ENCODE measurements at places on chromosomes 13 and 19. TPM values are rescaled to one million over a fixed set of nuclear protein-coding genes. Genes with fewer than 3 reads are reported as not detected.

ACER1 gene
- total RNA-seq = not detected

CEACAM8 gene
- total RNA-seq = not detected

FLT3LG gene
- 4.3 TPM for total RNA-seq

JUNB gene
- 320 TPM for total RNA-seq

PRSS57 gene
- not detected for total RNA-seq

NAPA gene
- 82.4 TPM for total RNA-seq

GRCh38 chr13:89267734-89268133 lies 1596.6 kb downstream of the SLITRK5 start:
- no peak overlapping the region for H3K27ac ChIP-seq
- DNase-seq = no peak

DNA sequence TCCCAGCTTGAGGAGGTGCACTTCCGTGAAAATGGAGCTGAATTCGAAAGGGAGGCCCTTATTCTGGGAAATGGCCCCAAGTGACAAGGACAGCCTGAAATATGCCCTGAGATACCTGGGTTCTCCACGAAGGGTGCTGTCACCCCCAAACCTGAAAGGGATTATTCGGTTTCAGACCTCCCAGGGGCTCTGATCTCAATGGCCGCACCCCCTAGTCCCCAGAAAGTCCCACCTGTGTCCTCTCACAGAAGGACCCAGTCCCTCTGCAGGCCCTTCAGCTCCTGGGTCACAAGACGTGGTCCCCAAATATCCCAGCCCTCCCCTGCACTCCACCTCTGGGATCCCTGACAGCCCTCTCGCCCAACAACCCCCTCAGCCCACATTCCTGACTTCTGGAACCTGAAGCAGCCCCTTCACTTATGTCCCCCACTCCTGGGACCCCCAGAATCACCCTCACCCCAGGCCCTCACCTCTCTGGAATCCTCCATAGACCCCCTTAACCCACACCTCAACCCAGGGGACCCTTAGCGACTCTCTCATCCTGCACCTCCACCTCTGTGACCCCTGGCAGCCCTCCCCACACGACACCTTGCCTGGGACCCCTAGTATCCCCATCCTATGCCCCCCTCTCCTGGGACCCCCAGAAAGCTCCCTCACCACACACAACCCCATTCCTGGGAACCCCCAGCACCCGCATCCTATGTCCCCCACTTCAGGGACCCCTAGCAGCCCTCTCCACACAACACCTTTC lies 606 bp downstream of the SYNGR4 start:
- peak overlapping the region; percentile 70 for H3K4me3 ChIP-seq
- H3K4me1 ChIP-seq = no peaks in the 10 kb centered on the region
- no peaks in the 10 kb centered on the region for H3K36me3 ChIP-seq
- H3K27ac ChIP-seq = peak overlapping the region; percentile 95
- H3K27me3 ChIP-seq = no peaks in the 10 kb centered on the region

DNA sequence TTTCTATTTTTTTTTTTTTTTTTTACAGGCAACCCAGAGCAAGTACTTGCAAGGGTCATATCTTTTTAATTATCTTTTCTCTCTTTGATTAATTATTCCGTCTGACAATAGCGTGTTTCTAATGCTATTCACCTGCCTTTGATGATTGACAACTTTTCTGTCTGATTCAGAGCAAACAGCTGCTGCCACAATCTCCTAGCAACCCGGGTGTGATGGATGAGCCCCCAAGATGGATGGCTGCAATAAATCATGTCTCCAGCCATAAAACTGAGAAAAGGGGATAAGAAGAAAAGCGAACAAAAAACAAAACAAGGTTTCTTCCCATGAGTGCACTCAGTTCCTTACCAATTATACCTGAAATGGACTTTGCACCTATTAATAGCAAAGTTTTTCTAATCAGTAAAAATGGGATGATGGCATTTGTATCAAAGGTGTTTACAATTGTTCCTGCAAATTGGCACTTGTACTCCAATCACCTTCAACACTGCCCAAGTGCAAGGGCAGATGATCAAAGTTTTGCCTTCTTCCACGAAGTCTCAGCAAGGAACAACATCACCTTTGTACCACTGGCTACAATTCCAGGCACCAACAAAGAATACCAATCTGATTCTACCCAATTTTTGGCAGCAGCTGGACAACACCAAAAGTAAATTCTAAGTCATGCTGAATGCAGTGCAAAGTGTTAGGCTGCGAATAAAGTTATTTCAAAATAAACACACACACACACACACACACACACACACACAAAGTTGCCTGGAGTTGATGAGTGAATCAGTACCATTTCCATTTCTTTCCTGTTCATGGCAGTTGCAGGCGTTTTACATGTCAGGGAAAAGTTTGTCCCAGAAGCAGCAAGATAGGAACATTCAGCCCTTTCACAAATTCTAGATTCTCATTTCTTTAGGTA lies 12.0 kb downstream of the TSHZ3 start:
- no peak overlapping the region for H3K4me3 ChIP-seq
- H3K27ac ChIP-seq = peak overlapping the region; percentile 3
- DNase-seq = no peak
- H3K27me3 ChIP-seq = no peaks in the 10 kb centered on the region
- no peaks in the 10 kb centered on the region for H3K36me3 ChIP-seq

DNA sequence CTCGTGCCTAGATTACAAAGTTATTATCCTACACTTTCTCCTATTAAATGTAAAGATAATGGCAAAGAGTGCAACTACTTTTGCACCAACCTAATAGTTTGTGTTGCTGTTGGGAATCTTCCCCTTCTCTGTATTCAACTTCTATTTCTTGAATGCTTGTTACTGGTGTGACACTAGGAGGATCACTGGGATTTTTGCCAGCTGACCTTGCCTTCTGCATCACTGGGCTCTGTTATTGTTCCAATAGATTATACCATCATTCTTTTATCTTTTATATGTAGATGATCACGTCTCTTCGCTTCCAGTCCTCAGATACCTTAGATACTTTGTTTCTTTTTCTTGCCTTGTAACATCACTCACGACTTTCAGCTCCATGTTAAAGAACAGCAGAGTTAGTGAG lies 3.5 kb upstream of the OR10H4 start:
- H3K27ac ChIP-seq = no peak overlapping the region
- no peak overlapping the region for H3K4me3 ChIP-seq
- no peaks in the 10 kb centered on the region for H3K36me3 ChIP-seq
- H3K27me3 ChIP-seq = no peaks in the 10 kb centered on the region
- DNase-seq = no peak

DNA sequence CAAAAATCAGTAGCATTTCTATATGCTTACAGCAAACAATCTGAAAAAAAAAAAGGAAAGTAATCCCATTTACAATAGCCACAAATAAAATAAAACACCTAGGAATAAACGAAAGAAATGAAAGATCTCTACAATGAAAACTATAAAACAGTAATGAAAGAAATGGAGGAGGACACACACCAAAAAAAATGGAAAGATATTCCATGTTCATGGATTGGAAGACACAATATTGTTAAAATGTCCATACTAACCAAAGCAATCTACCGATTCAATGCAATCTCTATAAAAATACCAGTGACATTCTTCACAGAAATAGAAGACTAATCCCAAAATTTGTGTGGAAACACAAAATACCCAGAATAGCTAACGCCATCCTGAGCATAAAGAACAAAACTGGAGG lies 4.7 kb downstream of the FCGBP start:
- H3K27ac ChIP-seq = no peak overlapping the region
- no peaks in the 10 kb centered on the region for H3K36me3 ChIP-seq
- no peak overlapping the region for H3K4me3 ChIP-seq
- no peaks in the 10 kb centered on the region for H3K27me3 ChIP-seq

- H3K36me3 ChIP-seq = no peaks in the 10 kb centered on the region
- H3K27ac ChIP-seq = no peak overlapping the region
- no peaks in the 10 kb centered on the region for H3K4me1 ChIP-seq
- DNase-seq = no peak
Measured at GRCh38 chr13:51502153-51502651, 49.4 kb upstream of the INTS6 start.

DNA sequence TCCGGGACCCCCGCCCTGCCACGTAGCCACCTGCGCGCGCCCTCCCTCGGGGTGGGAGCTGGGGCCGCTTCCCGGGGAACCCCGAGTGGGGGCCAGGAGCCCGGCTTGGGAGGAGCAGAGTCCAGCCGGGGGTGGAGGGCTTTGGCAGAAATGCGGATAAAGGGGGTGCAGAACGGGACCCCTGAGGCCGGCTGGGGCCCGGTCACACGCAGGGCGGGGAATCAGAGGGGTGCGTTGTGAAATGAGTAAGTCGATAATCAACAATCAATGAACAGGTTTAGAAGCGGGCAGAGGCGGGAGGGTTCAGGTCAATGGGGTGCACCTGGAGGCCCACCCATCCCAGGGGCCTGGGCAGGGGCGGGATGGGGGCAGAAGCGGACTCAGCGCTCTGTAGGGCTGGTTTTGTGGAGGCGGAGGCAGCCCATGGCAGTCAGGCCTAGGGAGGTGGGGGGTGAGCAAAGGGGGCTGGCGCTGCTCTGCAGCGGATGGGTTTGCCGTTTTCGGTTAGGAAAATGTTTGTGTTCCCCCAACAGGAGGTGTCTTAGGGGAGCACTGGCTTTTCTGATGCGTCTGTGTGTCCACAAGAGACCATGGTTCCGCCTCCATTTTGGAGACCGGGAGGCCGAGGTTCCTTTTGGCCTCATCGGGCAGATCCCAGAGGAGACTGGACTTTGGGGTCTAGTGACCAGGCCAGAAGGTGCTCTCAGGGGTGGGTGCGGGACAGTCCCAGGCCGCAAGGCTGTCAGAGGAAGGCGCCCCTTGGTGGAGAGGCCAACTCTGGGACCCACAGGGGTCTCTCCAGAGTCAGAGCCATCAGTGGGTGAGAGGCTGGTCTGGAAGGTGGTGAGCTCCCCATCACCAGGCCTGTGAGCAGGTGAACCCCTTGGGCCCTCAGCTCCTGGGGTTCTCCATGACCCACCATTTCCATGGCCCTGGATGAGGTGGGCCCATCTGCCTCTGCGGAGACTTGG lies 683 bp upstream of the DIRAS1 start:
- peaks cover 4% of the 10 kb centered on the region for H3K27me3 ChIP-seq
- H3K4me1 ChIP-seq = no peaks in the 10 kb centered on the region
- H3K27ac ChIP-seq = no peak overlapping the region
- no peaks in the 10 kb centered on the region for H3K36me3 ChIP-seq
- DNase-seq = no peak

GRCh38 chr13:51036418-51036817 lies 74.7 kb downstream of the C13orf42 start:
- no peak for DNase-seq
- no peaks in the 10 kb centered on the region for H3K4me1 ChIP-seq
- H3K27me3 ChIP-seq = no peaks in the 10 kb centered on the region

GRCh38 chr19:31534786-31535657 lies 185.8 kb upstream of the TSHZ3 start:
- H3K4me3 ChIP-seq = no peak overlapping the region
- H3K36me3 ChIP-seq = no peaks in the 10 kb centered on the region
- H3K27ac ChIP-seq = no peak overlapping the region
- no peaks in the 10 kb centered on the region for H3K4me1 ChIP-seq

GRCh38 chr19:2503521-2504109 lies 27.7 kb downstream of the GADD45B start:
- H3K27ac ChIP-seq = peak overlapping the region; percentile 33
- H3K36me3 ChIP-seq = no peaks in the 10 kb centered on the region
- DNase-seq = peak; percentile 59
- no peaks in the 10 kb centered on the region for H3K4me1 ChIP-seq

DNA sequence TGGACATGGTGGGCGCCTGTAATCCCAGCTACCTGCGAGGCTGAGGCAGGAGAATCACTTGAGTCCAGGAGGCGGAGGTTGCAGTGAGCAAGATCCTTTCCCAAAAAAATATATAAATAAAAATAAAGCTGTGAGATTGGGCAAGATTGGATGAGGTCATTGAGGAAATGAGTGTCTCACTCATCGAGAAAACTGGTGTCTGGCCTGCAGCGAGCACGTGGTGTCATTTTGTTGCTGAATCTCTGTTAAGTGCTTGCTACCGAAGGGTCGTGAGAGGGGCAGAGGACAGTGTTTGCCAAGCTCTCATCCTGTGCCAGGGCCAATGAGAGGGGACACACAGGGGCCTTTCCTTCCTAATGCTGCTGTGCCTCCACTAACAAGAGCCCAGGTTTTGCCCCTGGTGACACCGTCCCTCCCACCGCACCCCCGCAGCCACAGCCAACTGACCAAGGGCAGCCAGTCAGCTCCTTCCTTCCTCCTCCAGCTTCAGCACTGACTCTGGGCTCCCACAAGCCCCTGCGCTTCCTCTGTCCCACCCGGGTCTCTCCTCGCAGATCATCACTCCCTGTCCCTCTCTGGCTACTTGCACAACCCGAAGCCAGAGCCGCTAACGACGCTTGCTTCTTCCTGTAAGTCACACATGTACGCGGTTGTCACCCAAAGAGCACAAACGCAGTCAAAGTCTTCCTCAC lies 3.2 kb downstream of the POLD1 start:
- no peak overlapping the region for H3K4me3 ChIP-seq
- H3K27me3 ChIP-seq = no peaks in the 10 kb centered on the region
- no peaks in the 10 kb centered on the region for H3K4me1 ChIP-seq

DNA sequence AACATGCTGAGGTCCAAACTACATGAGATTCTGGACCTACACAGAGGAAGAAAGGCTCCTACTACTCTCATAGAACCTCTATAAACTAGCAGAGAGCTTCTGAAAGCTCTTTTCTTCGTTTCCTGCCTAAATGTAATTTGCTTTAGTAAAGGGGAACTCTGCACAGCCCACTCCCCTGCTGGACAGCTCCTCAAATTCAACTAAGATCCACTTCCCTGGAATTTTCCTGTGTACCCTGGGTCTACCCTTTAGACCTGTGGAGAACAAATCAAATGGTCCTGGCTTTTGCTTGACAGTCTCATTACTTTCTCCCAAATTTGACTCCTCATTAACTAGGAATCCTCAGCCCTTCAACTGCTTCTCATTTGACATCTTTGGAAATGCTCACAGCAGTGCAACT lies 3.5 kb upstream of the DCLK1 start:
- peaks cover 6% of the 10 kb centered on the region for H3K4me1 ChIP-seq
- no peak overlapping the region for H3K4me3 ChIP-seq
- H3K36me3 ChIP-seq = no peaks in the 10 kb centered on the region
- no peak for DNase-seq
- H3K27ac ChIP-seq = no peak overlapping the region

- H3K27me3 ChIP-seq = no peaks in the 10 kb centered on the region
- no peaks in the 10 kb centered on the region for H3K36me3 ChIP-seq
- H3K4me1 ChIP-seq = peaks cover 3% of the 10 kb centered on the region
Measured at GRCh38 chr13:102399791-102400674, 1.8 kb downstream of the FGF14 start.

- no peaks in the 10 kb centered on the region for H3K27me3 ChIP-seq
- no peak overlapping the region for H3K27ac ChIP-seq
- no peak overlapping the region for H3K4me3 ChIP-seq
- peak; percentile 46 for DNase-seq
- no peaks in the 10 kb centered on the region for H3K4me1 ChIP-seq
- H3K36me3 ChIP-seq = no peaks in the 10 kb centered on the region
Measured at GRCh38 chr19:49937750-49938381, 8.6 kb upstream of the NUP62 start.

GRCh38 chr19:44512326-44513298 lies 12.3 kb upstream of the ZNF180 start:
- H3K36me3 ChIP-seq = no peaks in the 10 kb centered on the region
- no peak for DNase-seq
- H3K4me1 ChIP-seq = no peaks in the 10 kb centered on the region
- H3K27me3 ChIP-seq = no peaks in the 10 kb centered on the region
- no peak overlapping the region for H3K4me3 ChIP-seq
